ENCODE measurements at places on chromosomes 1 and 21.

GRCh38 chr21:39321424-39321823 lies 8.0 kb upstream of the BRWD1 start:
- no peak for DNase-seq

GRCh38 chr1:238621405-238621804 lies 730.7 kb upstream of the ZP4 start:
- DNase-seq: no peak

DNA sequence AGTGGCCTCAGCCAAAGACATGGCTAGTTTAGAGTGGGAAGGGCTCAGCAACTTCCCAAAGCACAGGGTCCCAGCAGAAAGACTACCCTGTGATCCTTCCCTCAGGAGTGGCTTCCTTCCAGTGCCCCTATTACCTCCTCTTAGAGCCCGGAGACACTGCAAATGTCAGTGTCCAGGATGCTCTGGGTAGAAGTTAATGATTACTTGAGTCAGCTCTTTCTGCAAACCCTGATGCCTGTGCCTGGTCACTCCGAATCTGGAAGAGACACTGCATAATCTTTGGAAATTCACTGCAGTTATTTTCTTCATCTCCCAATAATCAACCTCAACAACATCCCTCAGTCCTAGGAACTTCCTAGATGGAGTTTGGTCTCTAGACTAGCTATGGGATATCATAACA lies 27.2 kb upstream of the MGST3 start:
- DNase-seq: no peak

- DNase-seq: no peak
These were observed 1.5 kb downstream of the CA6 start for GRCh38 chr1:8947127-8947691.

DNA sequence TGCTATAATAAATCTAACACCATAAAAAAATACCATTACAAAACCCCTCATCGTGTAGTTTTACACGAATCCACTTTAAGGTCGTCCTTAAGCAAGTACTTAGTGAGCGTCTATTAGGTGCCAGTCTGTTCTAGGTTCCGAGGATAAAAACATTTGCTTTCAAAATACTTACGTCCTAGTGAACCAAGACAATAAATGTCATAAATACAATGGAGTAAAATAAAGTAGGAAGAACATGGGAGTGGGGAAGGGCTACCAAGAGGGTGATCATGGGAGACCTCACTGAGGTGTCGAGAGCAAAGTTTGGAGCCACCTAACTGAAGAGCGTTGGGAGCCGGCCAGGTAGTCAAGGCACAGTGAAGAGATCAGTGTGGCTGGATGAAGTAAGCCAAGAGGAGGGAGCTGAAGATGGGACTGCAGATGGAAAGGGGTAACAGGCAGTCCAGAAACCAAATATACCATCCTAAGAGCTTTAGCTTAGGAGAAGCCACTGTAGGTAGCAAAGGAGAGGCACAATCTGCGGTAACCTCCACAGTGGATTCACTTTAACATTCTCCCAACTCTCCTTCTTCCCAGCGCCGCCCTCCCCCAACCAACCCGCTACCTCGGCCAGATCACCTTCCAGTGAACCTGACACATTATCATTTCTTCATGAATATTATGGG lies 684 bp downstream of the LTN1 start:
- no peak for DNase-seq

DNA sequence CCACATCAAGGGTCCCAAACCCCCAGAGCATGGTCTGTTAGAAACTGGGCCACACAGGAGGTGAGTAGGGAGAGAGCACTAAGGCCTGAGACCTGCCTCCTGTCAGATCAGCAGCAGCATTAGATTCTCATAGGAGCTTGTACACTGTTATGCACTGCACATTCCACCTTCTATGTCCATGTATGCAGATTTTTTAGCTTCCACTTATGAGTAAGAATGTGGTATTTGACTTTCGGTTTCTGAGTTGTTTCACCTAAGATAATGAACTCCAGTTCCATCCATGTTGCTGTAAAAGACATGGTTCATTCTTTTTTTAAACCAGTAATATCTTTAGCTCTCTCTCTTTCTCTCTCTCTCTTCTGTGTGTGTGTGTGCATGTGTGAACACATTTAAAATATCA lies 663 bp upstream of the GBP6 start:
- no peak for DNase-seq

DNA sequence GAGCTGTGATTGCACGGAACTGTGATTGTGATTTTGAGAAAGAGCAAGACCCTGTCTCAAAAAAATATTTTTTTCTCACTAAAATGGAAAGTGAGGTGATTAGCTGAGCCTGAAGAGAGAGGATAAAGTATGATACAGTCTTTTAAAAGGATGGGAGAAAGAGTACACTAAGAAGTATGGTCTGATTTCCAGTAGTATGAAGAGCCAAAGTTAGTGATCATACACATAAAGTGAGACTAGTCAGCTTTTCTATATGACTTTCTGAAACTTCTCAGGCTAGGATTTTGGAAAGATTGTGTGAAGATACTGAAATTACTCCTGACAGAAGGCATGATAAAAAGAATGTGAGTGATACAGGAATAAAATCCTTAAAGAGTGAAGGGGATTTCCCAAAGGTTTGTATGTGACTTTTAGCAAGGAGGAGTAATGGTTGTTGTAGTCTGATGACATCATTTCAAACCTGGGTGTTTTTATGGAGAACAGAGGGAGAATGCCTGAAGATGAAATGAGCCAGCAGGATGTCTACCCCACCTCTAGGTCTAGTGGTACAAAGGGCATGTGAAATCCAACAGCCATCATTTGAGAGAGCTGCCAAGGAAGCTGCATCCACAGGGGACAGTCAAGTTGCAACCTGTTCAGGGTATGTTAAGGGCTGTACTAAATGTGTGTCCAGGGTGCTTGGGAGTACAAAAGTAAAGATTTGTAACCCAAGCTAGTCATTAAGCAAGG lies 157.7 kb downstream of the PIK3R3 start:
- DNase-seq: no peak

DNA sequence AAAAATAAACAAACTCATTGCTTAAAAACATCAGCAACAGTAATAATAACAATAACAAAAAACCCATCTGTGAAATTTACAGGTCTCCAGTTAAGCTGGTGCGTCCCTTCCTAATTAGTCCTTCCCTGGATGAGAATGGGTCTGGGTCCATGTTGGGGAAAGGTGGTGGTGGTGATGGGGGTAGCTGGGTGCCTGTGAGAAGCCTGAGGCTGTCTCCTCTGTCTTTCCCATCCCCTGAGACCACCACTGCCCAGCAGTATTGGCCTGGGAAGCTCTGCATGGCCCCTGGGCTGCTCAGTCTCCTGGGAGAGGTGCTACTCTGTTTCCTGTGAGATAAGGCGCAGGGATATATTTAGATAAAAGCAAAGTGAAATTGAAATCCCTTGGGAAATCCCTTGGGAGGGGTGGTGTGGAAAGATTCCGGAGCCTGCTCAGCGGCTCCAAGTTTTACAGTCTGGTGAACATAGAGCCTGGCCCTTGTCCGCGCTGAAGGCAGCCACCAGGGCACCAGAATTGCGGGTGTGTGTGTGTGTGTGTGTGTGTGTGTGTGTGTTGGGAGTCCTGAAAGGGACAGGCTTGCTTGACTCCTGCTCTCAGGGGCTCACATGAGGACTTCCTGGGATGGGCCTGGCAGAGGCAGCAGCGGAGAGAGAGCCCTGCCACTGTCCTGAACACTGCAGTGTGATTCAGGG lies 150.2 kb downstream of the FOXD2 start:
- no peak for DNase-seq

DNA sequence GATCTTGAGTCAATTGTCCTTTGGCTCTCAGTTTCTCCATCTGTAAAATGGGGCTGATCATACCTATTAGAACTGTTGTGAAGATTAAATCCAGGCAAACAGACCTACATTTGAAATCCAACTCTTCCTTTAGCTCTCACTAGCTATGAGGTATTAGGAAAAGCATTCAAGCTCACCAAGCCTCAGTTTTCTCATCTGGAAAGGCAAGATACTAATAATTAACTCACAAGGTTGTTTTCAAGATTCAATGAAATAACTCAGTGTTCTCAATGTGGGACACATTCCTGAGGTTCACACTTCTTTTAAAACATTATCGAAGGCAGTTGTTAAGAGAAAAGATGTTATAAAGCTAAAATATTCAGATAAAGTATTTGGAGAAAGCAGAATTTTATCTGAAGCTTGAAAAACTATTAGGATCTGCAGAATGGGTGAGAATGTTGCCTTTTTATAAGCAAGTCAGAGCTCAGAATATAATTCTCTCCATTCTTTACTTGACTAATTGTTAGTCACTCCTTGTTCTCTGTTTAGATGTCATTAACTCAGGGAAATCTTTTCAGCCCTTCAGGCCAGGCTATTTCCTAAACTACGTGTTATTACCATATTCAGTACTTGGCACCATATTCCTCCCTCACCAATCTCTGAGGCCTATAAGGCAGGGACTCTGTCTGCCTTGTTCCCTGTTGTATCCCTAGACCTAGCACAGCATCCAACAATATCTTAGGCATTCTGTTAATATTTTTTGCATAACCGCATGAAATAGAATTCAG lies 72.0 kb upstream of the VAV3 start:
- DNase-seq: no peak

DNA sequence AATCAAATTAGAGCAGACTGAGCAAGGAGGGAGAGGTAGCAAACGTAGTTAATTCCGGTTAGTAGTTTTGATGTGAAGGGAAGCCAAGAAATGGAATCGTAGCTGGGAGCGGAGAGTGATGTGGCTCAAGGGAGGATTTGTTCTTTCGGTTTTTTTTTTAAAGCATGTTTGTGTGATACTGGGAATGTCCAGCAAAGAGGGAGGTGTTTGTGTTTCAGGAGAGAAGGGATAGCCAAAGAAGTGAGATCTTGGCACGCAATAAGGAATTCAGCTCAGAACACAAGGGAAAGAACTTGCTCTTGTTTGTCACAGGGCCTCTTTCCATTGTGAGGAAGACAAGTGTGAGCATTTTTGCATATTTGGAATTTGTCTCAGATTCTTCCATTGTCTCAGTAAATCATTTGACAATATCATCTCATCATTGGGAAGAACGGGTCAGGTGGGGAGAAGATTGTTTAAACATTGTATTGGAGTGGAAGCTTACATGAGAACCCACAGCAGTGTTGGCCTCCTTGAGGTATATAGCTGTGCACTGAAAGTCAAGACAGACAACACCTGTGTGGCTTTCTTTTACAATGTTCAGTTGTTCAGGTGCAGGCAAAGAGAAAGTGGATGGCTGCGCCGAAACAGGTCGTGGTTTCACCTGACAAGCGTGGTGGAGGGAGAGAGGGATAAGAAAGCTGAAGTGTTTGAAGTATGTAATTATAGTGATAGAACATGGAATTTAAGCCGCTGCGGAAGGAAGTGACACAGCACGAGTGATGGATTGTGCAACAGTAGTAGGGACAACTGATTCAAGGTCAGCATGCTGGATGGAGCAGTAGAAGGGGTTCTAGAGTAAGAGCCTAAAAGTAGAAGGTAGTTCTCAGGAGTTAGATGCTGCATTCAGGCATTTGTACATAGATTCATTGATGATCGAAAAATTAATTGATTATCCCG lies 25.4 kb downstream of the FMN2 start:
- DNase-seq: no peak

DNA sequence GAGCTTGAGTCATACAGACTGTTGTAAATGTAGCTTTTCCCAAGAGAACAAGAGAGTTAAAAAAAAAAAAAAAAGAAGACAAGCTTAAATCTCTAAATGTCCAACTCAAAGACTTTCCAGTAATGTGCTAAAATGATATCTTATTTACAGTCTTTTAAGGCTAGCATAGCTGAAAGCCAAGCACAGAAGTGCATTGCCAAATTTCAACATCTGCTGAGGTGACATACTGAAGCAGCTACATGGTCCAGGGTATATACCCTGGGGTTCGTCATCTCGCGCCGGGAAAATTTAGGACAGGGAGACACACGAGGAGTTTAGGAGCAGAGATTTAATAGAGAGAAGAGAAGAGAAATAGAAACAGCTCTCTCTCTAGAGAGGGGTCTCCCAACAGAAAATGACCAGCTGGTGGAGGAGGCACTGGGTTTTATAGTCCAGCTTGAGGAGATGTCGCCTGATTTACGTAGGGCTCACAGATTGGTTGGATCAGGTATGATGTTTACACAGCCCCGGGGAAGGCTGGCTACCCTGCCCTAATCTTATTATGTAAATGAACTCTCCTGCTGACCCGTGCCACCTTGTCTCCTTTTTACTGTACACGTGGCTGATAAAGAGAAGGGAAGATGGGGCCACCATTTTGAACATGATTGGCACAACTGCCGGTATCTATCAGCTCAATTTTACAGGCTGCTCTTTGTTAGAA lies 172.7 kb downstream of the TRIM33 start:
- DNase-seq: no peak

DNA sequence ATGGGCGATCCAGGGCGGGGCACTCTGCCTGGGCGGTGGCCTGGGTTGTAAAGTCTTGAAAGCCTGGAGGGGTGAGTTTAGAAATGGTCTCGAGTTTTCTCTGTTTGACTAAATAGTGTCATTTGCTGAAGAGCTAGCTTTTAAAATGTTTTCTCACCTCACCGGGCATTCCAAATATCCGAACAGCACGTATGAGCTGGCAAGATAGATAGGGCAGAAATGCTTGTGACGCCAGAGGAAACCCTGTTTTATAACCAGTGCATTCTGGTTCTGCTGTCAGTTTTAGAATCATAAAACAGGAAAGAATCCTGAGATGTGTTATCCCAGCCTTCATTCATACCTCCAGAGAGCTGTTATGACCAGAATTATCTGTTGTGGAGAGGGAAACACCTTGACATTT lies 725 bp downstream of the RTCA start:
- no peak for DNase-seq

DNA sequence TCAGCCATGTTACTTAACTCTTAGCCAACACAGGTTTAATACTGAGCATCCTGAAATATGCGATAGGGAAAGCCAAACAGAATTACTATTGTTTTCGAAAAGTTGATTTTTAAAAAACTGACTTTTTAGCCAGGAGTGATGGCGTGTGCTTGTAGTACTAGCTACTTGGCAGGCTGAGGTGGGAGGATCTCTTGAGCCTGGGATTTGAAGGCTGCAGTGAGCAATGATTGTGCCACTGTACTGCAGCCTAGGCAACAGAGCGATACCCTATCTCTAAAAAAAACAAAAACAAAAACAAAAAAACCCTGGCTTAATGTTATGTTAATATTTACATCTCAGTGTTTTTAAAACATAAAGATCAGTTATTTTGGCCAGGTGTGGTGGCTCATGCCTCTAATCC lies 16.7 kb downstream of the NMNAT1 start:
- DNase-seq: no peak

DNA sequence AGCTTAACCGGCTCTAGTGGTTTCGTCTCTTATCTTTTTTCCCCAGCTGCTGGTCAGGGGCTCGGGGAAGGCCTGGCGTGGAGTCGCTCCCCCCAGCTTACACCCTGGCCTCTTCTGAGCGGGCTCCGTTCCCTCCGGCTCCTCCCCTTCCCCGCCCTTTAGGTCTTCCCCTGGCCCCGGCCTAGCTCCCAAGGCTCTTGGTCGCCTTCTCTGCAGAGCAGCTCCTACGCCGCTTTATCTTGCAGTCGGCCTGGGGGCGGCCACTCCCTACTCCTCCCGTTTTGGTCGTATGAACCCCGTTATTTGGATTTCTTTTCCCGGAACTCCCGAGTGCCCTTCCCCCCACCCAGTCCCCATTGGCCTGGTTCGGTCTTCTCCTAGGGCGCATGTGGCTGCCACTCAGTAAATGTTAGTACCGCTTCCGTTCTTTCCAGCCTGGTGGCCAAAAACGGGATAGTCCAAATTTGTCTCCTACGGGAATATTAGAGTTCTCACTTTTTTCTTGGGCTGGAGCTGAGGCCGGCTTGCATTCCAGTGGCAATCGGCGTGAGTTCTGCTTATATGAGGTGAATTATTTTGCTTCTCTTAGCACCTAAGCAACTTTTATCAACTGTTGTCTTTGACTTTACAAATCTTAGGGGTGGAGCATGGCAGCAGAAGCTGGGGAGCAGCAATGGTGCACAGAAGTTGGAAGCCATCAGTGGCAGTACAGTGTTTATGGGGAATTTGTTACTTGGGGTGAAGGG lies 467 bp downstream of the THRAP3 start:
- DNase-seq: no peak

- DNase-seq: no peak
These were observed 2.8 kb upstream of the PHLDA3 start for GRCh38 chr1:201471772-201472171.

Data from hindlimb muscle (tissue), 1 donor.